ENCODE measurements at places on chromosomes 12 and 14.

DNA sequence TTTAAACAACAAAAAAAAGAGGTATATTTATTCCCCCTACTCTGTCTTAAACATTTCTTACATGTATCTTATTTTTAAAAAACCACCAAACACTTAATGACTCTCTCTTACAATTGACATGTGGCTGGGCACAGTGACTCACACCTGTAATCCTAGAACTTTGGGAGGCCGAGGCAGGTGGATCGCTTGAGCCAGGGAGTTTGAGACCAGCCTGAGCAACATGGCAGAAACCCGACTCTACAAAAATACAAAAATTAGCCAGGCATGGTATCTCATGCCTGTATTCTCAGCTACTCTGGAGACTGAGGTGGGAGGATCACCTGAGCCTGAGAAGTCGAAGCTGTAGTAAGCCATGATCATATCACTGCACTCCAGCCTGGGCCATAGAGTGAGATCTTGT, 16.0 kb downstream of the SLC41A2 start:
- DNase-seq, result no peak

- DNase-seq, result no peak
Observed at GRCh38 chr12:108565146-108565545, 2.8 kb downstream of the ISCU start.

DNA sequence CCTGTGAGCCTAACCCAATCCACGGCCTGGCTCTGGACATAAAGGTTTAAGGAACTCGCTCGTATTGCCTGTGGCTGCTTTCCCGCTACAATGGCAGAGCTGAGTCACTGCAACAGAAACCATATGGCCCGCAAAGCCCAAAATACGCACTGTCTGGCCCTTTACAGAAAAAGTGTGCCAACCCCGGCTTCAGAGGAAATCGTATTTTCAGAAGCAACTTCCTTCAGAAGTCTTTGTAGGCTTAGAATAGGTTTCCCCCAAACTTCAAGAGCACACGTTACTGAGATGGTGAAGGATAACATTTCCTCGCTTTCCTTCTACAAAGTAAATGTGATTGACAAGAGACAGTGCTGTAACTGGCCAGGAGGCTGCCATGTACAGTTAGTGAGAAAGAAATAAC, 34.8 kb upstream of the TESC start:
- peak; percentile 70 for DNase-seq

- no peak for DNase-seq
Observed at GRCh38 chr12:12440784-12441428, 84.0 kb downstream of the BORCS5 start.

DNA sequence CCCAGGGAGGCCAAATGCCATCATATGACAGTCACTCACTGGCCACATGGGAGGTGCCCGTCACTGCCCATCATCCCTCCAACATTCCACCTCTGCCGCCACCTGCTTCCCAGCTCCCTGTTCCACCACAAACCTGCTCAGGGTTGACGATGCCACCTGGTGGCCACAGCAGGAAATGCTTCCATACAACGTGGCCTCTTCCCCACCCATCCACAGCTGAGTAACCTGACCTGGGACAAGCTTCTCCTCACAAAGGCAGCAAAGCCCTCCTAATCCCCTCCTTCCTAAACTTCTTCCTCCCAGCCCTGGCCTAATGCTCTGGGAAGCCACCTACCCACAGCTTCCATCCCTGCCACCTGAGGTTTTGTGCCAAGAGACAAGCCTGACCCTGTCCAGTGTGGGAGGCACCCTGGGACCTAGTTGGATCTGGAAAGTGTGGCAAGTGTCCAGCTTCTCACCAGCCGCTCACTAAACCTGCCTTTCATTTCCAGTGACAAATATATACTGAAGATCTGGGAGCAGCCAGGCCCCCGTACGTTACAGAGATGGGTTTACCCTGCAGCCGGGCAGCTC, 4.3 kb downstream of the DEGS2 start:
- DNase-seq, result peak; percentile 50

GRCh38 chr12:30640392-30640791, 55.3 kb downstream of the IPO8 start:
- no peak for DNase-seq

- no peak for DNase-seq
Observed at GRCh38 chr12:106878804-106879203, 76.9 kb upstream of the TMEM263 start.

DNA sequence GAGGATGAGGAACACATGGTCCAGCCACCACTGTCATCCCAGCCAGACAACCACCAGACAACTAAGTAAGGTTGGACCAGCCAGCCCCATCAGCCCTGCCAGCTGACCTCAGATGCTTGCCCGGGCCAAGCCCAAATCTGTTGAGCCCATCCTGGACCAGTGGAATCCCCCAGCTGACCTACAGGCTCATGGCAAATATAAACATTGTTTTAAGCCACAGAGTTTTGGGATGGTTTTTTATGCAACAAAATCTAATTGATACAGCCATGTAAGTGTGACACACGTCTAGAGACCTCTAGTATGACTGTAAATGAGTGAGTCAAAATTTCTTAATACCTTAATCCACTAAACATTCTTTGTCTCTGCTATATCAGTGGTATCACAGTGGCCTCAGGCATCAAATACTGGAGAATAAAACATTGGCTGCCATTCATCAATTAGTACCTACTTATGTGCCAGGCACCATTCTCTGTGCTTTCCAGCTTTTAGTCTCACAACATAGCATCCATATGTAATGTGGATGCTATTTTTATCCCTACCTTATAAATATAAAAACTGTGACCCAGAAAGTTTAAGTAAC, 24.2 kb upstream of the NT5DC3 start:
- no peak for DNase-seq

All from stimulated activated CD4-positive, alpha-beta T cell treated with anti-CD3 and anti-CD28 coated beads, Interleukin-1b, Interleukin-23, amount 100 ng/mL, for 48 hours (primary cell).